Iris pigment epithelial cell (primary cell): ENCODE measurements at places on chromosomes 5 and 9.

DNA sequence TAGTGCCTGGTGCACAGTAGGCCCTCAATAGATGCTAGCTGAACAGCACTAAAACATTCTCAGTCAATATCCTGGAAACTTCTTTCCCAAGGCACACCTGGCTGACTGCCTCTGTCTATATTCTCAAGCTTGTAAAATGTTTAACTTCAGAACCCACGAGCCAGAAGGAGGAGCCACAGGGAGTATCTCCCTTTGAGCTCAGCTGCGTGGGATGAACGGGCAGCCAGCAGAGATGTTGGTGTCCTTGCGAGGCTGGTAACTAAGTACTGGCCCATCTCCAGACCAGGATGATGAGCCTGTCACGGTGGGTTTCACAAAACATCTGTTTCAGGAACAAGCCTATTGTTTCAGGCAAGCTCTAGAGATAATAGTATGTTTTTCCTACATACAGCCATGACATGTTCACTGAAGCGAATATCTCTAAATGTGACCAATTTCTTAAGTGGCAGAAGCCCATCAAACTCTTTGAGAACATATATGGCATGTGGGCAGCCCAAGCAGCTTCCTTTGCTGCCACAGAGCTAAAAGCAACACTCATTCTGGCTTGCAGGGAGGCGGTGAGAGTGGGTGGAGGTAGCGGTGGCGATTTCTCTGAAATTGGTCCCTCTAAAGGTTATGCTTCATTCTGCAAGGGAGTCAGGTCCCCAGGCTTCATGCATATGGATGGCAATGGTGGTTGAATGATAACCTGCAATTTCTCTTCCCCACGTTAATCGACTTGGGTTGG lies 206.2 kb downstream of the TTLL11 start:
- DNase-seq: no peak

DNA sequence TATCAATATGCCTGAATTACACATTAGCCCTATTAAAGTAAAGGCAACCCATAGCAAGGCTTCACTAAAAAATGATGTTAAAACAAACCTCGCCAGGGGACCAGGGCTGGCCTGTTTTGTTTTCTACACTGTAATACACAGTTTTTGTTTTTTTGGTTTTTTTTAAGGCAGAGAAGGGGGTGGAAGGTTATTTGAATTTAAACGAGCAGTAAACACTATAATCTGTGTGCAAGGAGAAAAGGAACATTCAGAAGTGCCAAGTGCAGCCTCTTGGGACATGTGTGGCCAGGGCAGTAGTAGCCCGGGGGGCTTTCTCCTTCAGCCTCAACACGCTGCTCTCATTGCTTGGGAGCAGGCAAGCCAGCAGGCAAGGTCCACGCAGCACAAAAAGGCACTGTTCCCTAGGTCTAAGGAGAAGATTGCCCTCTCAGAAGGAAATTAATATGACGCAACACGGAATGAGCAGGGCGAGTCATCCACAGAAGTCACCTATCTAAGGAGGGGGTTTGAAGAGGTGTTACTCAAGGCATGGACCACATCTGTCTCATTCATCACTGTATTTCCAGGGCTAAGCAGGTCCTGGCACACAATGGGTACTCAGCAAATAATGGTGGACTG lies 16.2 kb downstream of the SIL1 start:
- peak; percentile 65 for DNase-seq

GRCh38 chr5:109416882-109417281 lies 7.1 kb upstream of the PJA2 start:
- no peak for DNase-seq

GRCh38 chr5:114789773-114790402 lies 379.8 kb downstream of the TRIM36 start:
- peak; percentile 17 for DNase-seq

DNA sequence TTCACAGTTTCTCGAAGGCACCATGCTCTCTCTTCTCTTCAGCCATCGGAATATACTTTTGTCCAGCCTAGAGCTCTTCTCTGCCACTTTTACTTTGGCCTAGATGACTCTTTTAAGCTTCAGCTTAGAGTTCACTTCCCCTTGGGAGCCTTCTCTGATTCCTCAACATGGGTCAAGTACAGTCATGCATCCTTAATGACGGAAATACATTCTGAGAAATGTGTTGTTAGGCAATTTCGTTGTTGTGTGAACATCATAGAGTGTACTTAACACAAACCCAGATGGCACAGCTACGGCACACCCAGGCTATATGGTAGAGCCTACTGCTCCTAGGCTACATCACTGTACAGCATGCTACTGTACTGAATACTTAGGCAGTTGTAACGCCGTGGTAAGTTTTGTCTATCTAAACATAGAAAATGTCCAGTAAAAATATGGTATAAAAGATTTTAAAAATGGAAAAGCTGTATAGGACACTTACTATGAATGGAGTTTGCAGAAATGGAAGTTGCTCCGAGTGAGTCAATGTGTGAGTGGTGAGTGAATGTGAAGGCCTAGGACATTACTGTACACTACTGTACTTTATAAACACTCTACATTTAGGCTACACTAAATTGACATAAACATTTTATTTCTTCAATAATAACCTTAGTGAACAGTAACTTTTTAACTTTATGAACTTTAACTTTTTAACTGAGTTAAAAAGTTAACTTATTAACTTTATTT lies 15.1 kb upstream of the TNFSF15 start:
- DNase-seq: no peak

GRCh38 chr5:57635146-57635777 lies 152.7 kb upstream of the ACTBL2 start:
- DNase-seq: peak; percentile 20

- no peak for DNase-seq
Measured at GRCh38 chr5:56064984-56065383, 70.2 kb upstream of the IL6ST start.

GRCh38 chr9:98955259-98955658 lies 11.6 kb downstream of the COL15A1 start:
- DNase-seq: no peak

DNA sequence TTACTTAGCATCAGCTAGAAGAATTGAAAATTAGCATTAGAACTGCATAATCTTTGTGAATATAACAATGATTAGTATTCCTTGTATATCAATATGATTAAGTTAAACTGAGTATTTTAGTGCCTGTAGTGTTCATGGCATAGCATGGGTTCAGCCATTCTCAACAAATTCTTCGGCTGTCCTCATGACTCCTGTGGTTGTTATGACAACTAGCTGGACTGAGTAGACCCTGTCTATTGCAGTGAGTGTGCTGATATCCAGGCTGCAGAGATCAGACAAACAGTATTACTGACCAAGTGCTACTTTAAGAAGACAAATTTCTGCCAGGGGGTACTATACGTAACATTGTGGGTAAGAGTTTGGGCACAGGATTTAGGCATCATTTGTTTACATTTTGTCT lies 125.9 kb downstream of the NUDT12 start:
- DNase-seq: peak; percentile 45

GRCh38 chr9:137757139-137757538 lies 120.4 kb upstream of the CACNA1B start:
- peak; percentile 28 for DNase-seq

DNA sequence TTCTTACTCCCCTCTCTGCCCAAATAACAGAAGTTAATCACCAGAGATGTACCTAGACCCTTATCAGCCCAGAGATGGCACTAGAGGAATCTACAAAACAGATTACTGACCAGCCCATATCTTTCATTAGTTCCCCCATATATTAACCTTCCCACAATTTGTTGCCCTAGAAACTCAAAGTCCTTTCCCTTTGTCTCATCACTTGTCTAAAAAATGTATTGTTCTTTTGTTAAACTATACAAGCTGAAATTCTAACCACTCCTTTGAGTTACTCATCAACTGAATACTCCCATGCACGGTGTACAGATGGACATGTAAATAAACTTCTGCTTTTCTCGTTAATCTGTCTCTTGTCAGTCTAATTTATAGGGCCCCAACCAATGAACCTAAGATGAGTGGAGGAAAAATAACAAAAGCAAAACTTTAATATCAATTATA lies 130.9 kb downstream of the CCDC192 start:
- DNase-seq: peak; percentile 26

DNA sequence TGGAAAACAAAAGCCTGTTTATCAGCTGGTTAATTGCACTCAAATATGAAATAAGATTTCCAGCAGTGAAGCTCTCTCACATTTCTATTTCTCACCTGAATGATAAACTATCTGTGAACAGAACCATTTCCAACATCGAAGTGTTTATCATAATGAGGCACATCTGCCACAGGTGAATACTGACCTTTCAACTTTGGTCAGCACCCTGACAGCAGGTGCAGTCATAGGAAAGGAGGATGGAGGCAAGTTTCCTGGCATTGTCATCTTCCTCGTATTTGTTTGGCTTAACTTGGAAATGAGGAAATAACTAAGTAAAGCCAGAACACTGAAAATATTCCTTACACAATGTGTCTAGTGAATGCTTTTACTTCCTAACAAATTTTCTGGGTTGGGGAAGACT lies 716.4 kb downstream of the NR2F1-AS1 start:
- no peak for DNase-seq

- no peak for DNase-seq
Measured at GRCh38 chr9:2496934-2497333, 124.7 kb upstream of the VLDLR start.

- no peak for DNase-seq
Measured at GRCh38 chr5:150588596-150588890, 51.9 kb upstream of the SYNPO start.

- DNase-seq: no peak
Measured at GRCh38 chr5:122985006-122985700, 51.4 kb downstream of the PPIC start.

DNA sequence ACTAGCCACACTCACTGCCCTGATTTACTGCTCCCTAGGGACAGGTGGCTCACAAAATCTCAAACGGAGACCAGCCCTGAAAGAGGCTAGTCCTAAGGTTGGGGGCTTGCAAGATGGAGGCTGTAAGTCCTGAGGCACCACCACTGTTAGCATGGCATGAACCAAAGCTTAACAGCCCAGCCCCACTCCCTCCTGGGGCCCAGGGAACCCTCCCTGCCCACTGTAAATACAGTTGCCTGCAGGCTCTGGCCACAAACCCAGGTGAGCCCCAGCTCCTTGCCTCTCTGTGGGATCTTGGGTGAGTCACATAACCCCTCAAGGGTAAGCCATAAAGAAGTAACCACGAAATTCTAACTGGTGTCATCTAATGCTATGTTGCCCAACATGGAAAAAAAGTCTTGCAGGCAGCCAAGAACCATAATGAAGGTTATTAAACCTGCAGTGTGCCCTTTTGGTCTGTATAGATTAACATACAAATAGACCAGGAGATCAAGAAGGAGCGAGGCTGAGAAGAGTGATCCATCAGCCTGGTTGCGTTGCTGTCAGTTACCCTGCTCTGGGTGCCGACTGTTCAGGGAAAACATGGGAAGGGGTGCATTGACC lies 1.7 kb upstream of the POMT1 start:
- peak; percentile 77 for DNase-seq
